ENCODE measurements at places on chromosomes 7 and 10.

DNA sequence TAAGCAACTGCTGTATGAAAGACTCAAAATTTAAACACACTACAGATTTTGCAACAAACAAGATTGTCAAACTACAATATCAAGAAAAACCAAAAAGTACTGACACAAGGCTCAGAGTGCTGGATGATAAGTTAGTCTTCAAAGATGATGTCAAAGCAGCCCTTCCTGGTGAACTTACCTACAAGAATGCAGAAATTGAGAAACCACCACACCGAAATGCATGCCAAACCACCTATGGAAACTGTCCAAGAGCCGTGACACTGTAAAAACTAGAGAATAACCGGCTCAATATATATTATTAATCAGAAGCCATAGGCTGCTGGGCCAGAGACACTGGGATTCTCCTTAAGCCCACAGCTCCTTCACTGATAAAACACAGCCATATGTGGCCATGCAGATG is 25.3 kb downstream of the DENND11 start:
- peak; percentile 82 for DNase-seq

- peak; percentile 57 for DNase-seq
Measured at GRCh38 chr10:126160971-126161630, 227.2 kb downstream of the ADAM12 start.

DNA sequence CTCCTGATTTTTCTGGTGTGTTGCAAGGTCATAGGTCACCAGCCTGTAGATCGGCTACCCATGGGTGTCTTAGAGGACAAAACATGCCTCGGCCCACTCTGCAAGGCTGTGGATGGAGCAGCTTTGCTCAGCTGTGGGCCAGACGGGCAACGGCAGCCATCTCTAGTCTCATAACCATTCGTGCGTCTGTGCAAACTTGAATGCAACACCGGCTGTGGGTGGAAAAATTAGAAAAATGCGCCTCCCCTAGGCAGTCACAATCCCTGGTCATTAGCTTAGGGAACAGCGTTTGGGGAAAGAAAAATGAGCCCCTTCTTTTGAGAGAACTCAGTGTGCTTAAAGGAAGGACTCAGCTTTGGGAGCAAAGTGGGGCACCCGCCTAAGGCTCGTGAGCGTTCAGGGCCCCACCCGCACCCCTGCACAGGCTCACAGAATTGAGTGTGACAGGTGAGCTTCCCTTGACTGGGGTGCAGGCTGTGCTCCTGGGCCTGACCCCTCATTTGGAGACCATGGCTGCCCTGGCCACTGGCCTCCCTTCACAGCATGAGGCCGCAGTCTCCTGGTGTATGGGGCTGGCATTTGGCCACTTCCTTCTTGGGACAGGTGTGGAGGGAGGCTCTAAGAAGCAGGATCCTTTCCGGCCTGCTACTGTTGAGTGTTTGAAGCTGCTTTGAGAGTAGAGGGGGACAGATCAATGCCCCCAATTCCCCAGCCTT is 148.0 kb downstream of the C10orf105 start:
- DNase-seq = no peak

- no peak for DNase-seq
Measured at GRCh38 chr10:35136263-35136815, 9.7 kb downstream of the CREM start.

- DNase-seq = peak; percentile 71
Measured at GRCh38 chr10:88042160-88043100, 179.0 kb downstream of the PTEN start.

DNA sequence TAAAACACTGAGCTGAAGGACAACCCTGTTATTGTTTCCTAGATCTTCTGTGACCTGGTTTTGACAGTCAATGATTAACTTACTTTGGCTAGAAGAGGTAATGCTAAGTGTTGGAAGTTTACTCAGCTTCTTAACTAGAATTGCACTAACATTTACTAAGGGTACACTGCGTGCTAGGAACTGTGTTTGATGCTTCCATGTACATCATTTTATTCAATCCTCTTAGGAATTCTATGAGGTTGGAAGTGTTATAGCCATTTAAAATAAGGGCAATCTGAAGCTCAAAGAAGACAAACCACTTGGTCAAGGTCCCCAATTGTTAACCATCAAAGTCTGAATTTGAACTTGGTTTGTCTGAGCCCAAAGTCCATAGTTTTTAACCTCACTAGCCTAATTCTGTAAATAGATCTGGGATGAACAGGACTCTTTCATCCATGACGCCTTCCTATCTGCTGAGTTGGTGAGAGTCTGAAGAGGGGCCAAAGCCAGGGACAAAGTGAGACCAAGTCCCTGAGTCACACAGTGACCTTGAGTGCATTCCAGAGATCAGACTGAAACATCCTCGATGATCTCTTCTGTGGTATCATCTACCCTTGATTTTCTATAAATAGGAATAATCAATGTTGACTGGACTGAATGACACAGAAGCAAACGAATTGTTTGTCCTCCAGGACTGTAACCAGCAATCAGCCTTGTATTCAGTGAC is 29.2 kb upstream of the ZNRF2 start:
- no peak for DNase-seq

DNA sequence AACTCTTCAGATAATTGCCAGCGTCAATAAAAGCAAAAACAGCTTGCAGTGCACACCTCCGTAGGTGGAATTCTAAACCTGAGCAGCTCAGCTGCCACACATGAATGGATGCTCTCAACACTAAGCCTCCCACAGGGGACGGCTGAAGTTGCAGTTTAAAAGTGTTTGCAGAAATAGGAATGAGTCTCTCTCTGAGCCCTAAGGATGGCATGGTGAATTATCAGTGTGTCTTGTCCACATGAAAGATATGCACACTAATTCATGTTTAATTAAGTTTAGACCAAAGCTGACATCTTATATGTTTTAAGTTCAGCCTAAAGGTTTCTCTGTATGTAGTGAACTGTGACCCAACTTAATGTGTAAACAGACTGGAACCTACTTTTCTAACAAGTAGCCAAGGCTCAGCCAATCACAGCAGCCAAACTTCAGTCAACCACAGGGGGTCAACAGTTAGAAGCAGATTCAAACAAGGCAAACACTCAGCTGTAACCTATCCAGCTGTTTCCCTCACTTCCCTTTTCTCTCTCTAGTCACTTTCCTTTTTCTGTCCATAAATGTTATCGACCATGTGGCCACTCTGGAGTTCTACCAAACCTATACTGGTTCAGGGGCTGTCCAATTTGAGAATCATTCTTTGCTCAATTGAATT is 38.1 kb downstream of the CTTNBP2 start:
- no peak for DNase-seq

- peak; percentile 27 for DNase-seq
Measured at GRCh38 chr10:94412449-94412848, 10.1 kb downstream of the TBC1D12 start.

- DNase-seq = peak; percentile 62
Measured at GRCh38 chr10:6409971-6410643, 170.0 kb downstream of the PRKCQ start.

- peak; percentile 81 for DNase-seq
Measured at GRCh38 chr7:135784013-135784412, 35.4 kb upstream of the FAM180A start.

DNA sequence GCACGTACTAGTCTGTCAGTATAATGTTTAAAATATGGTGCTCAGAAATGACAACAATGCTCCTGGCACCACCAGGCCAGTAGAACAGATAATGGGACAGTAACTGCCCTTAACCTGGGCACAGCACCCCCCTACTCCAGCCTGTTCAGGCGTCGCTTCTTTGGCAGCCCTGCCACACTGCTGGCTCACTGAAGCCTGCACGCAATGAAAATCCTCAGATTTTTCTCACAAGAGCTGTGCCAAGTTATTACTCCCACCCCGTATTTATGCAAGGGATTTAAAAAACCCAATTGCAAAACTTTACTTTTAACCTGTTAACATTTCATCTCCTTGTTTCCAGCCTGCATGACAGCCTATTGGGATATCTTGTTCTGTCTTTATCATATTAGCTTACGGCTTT is 56.6 kb upstream of the LAMB1 start:
- peak; percentile 72 for DNase-seq

DNA sequence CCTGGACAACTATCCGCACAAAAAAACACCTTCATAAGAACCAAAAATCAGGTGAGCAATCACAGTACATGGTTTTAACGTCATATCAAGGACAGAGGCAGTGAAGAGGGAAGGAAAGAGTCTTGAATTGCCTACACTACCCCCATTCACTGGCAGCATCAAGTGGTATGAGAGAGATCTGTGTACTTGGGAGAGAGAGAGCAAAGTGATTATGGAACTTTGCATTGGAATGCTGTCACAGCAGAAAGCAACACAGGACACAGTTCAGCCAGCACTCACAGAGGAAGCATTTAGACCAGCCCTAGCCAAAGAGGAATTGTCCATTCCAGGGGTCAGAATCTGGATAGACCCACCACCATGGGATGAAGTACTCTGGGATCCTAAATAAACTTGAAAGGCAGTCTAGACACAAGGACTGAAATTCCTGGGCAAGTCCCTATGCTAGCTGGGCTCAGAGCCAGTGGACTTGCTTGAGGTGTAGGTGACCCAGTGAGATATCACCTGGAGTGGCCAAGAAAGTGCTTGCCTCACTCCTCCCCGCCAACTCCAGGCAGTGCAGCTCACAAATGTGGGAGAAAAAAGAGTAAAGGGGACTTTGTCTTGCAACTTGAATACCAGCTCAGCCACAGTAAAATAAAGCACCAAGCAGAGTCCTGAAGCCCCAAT is 30.5 kb upstream of the SFTPD start:
- DNase-seq = no peak

DNA sequence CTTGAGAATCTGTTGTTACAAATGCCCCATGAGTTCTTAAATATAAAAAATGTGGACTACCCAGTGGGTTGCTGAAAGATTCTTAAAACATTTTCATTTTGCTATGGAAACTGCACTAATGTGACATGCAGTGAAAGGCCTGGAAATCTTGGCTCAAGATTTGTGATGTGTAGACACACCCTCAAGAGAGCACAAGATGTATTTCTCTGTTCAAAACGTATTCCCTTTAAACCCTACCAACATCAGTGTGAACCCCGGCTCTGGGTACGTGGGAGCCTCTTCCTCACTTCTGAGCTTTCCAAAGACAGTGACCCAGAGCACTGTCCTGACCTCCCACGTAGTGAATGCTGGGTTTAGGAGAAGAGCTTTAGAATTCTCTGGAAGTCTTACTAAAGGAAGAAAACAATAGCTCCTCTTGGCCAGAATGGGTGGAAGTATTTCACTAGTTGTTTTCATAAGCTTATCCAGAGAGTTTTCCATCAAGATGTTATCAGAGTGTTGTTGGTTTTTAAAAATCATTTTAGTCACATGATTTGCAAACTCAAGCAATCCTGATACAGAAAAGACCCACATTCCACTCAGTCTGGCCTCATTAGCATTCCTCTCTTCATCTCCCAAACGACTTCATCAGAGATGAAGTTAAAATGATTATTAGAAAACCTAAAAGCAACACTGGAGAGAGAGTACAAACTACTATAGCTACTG is 81.5 kb upstream of the AFAP1L2 start:
- no peak for DNase-seq

DNA sequence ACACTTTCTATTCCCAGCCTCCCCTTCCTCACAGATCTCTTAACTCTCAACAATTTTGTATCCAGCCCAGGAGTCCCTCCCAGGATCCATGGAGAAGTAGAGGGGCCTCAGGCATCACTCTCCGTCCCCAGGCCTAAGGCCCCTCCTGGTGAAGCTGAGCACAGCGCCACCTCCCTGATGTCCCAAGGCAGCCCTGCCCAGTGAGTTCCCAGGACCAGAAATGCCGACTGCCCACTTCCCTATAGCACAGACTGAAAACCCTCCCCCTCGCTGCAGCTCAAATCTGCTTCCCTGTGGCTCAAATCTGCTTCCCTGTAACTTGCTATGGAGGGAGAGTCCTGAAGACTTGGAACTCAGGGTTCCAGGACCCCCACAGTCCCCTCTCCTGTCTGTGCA is 35.6 kb downstream of the YKT6 start:
- no peak for DNase-seq

- peak; percentile 88 for DNase-seq
Measured at GRCh38 chr10:92517034-92517655, 56.7 kb downstream of the IDE start.

- DNase-seq = no peak
Measured at GRCh38 chr7:178444-178843, 13.9 kb upstream of the FAM20C start.

- peak; percentile 75 for DNase-seq
Measured at GRCh38 chr7:140200061-140200989, 23.5 kb upstream of the KDM7A start.

DNA sequence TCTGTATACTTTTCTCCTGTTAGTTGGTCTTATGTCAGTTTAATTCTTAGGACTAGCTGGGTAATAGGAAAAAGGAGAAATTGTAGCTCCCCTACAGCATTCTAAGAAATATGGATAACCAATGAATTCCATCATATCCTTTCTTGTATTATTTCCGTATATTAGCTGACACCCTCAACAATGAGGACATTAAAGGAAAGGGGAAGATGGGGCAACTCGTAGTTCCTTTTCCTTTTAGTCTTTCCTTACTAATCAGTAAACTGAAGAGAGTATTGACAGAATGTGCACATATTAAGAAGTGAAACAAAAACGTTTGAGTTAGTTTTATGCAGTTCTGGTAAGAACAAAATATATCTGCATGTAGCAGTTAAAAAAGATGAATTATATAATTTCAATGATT is 35.1 kb upstream of the C10orf67 start:
- DNase-seq = no peak

GRCh38 chr7:115825456-115826115 is 205.0 kb downstream of the TFEC start:
- DNase-seq = no peak

DNA sequence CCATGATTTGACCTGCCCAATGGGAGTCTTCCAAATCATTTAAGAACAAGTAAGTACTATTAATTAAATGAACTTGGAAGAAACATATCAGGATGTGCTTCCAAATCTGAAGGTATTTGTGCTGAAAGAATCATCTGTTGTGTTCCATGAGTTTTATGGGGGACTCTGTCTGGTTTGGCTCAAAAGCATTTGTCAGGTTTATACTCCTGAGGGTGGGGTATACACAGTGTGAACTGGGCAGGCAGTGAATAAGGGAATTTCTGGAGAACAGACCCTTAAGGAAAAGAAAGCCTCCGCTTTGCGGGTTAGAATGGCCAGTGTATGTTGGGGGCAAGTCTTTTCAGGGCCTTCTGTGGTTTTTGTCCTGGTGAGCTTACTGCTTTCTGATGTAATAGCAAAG is 29.9 kb downstream of the TCF7L2 start:
- no peak for DNase-seq
